ENCODE measurements at places on chromosomes 4 and X.

DNA sequence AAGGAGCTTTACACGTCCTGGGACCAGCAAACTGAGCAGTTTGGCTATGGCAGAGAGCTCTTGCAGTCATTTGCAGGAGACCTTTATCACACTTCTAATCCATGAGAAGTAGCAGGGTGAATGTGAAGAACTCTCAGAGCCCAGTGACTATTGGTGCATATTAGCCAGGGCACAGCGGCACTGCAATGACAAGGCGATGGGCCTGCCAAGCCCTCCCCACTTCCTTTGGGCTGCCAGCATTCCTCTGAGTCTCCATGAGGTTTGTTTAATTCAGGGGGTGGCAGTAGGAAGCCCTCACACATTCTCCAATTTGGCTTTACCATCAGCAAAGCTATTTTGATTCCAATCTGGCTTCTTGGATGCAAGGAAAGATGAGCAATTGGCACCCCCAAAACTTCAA lies 79.2 kb upstream of the TSPAN7 start:
- H3K27me3 ChIP-seq: no peaks in the 10 kb centered on the region
- H3K4me3 ChIP-seq: no peak overlapping the region
- DNase-seq: no peak
- no peaks in the 10 kb centered on the region for H3K4me1 ChIP-seq

DNA sequence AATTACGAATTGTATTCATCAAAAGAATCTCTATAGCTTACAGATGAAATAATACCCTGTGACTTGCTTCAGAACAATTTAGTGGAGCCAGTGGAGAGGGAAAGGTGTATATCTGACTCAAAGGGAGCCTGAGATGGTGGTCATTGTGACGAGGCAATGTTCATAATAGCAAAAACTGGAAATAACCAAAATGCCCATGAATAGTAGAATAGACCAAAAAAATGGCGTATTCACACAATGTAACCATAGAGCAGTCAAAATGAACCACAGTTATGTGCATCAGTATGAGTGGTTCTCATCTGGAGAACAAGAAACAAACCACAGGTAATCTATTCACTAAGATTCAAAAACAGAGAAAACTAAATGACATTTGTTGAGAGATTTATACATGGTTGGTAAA lies 125.3 kb upstream of the CLNK start:
- H3K4me3 ChIP-seq: no peak overlapping the region
- H3K27me3 ChIP-seq: no peaks in the 10 kb centered on the region
- no peak overlapping the region for H3K27ac ChIP-seq
- no peaks in the 10 kb centered on the region for H3K4me1 ChIP-seq

DNA sequence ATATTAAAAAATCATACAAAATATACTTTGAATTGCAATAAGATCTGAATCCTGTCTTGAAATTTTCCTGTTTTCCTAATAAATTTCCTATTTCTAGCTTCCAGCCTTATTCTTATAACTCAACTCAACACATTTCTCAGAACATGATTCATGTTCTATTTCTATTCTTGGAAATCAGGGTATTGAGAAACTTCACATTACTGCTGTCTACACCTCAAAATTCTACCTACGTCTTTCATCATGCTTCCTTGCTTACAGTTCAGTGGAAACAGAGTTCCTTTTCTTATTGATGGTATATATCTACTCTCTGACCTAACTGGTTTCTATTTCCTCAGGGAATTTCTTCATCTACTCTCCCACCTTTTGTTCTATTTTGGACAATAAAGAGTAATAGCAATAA lies 2139.0 kb downstream of the ARAP2 start:
- DNase-seq: no peak
- H3K4me3 ChIP-seq: no peak overlapping the region
- no peaks in the 10 kb centered on the region for H3K27me3 ChIP-seq
- no peaks in the 10 kb centered on the region for H3K4me1 ChIP-seq
- no peaks in the 10 kb centered on the region for H3K36me3 ChIP-seq

GRCh38 chrX:136464589-136464988 lies 23.2 kb upstream of the BRS3 start:
- H3K27ac ChIP-seq: no peak overlapping the region
- DNase-seq: no peak
- no peaks in the 10 kb centered on the region for H3K4me1 ChIP-seq
- no peak overlapping the region for H3K4me3 ChIP-seq

GRCh38 chrX:24946369-24946768 lies 69.4 kb downstream of the ARX start:
- no peak overlapping the region for H3K27ac ChIP-seq
- no peaks in the 10 kb centered on the region for H3K4me1 ChIP-seq
- H3K36me3 ChIP-seq: no peaks in the 10 kb centered on the region
- no peak overlapping the region for H3K4me3 ChIP-seq

Data from CD4-positive, CD25-positive, alpha-beta regulatory T cell (primary cell).